Activated CD4-positive, alpha-beta memory T cell treated with anti-CD3 and anti-CD28 coated beads, Interleukin-2, amount 10 ng/mL, durations not matched to agents 7 days and 5 days (primary cell): ENCODE measurements at places on chromosomes 5 and 9. TPM values are rescaled to one million over a fixed set of nuclear protein-coding genes. Genes with fewer than 3 reads are reported as not detected.

C9orf43 gene
- 0.40 TPM for total RNA-seq

XPA gene
- 12.1 TPM for total RNA-seq

DNA sequence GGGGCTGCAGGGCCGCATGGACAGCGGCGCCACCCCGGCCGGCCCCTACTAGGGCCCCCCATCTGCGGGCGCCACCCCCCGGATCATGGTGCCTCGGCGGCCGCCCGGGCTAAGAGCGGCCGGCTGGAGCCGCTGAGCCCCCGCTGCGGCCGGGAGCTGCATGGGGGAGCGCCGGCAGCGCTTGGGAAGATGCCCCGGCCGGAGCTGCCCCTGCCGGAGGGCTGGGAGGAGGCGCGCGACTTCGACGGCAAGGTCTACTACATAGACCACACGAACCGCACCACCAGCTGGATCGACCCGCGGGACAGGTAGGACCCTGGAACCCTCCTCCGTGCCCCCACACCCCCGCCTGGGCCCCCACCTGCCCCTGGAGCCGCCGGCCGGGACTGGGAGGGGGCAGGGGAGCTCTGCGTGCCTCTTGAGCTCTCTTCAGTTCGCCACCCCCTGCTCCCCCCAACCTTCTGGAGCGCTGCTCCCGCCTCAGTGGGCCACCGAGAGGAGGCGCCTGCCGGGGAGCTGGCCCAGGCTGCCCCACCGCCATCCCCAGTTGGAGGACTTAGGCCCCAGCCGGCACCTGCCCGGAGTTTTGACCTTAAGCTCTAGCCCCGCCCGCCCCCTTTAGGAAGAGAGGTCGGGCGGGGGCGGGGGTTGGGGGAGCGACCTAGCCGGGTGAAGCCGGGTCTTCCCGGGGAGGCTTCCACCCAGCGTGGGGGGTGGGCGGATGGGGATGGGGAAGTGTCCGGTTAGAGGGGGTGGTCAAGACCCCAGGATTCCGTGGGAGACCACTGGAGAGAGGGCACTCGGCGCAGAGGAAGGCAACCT is 730 bp downstream of the WWC1 start:
- H3K4me3 ChIP-seq, result no peak overlapping the region
- peaks cover 40% of the 10 kb centered on the region for H3K27me3 ChIP-seq
- no peak overlapping the region for H3K27ac ChIP-seq
- no peak for DNase-seq

GRCh38 chr5:68074048-68074632 is 141.4 kb upstream of the PIK3R1 start:
- no peak overlapping the region for H3K27ac ChIP-seq
- no peaks in the 10 kb centered on the region for H3K36me3 ChIP-seq
- no peaks in the 10 kb centered on the region for H3K27me3 ChIP-seq
- no peak for DNase-seq

DNA sequence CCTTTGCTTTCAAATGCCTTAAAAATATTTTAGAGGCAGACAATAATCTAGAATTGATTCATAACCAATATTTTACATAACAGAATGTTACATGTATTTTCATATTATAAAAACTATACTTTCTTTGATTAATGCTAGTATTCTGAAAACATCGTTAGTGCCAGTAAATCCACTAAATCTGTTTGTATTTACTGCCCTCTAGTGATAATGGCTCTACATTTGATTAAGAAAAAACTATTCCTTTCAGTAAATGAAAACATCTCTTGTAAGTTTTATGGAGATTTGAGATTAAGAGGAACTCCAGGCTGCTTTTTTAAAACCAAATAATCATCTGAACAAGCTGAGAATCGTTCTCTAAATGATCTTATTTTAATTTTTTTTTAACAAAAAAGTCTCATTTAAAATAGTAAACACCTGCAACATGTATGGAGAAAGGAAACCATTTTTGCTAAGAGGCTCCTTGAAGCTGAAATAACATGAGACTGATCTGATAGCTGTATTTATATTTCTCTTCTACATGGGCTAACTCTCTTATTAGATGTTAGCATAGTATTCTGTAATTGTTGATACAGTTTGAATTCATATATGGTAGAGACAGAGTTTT is 424.7 kb downstream of the RAB3C start:
- H3K4me3 ChIP-seq, result no peak overlapping the region
- no peak for DNase-seq

- no peaks in the 10 kb centered on the region for H3K27me3 ChIP-seq
- H3K27ac ChIP-seq, result no peak overlapping the region
- no peak for DNase-seq
- no peaks in the 10 kb centered on the region for H3K36me3 ChIP-seq
- no peaks in the 10 kb centered on the region for H3K4me1 ChIP-seq
These were observed 807.7 kb downstream of the MTRR start for GRCh38 chr5:8676695-8677094.

DNA sequence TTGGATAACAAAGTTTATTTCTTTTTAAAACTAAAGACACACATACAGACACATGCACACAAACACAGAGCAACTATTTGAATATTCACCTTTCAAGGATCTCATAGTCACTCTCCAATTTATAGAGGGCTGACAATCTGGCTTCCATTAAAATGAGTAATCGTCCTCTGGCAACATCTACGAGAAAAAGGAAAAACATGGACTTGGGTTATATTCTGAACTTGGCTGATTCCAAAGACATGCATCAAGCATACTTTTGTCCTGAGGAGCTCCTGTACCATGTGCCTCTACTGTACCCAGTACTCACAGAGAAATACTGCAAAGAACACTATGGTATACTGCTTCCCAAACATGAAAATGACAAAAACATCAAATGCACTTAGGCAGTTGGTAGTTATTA is 15.4 kb downstream of the IARS1 start:
- no peak for DNase-seq
- peaks cover 80% of the 10 kb centered on the region for H3K36me3 ChIP-seq
- H3K4me3 ChIP-seq, result no peak overlapping the region
- H3K27ac ChIP-seq, result peak overlapping the region; percentile 66
- peaks cover 53% of the 10 kb centered on the region for H3K4me1 ChIP-seq

- no peak overlapping the region for H3K4me3 ChIP-seq
- H3K4me1 ChIP-seq, result no peaks in the 10 kb centered on the region
- no peaks in the 10 kb centered on the region for H3K36me3 ChIP-seq
These were observed 694.3 kb downstream of the BRINP1 start for GRCh38 chr9:118674942-118675341.

DNA sequence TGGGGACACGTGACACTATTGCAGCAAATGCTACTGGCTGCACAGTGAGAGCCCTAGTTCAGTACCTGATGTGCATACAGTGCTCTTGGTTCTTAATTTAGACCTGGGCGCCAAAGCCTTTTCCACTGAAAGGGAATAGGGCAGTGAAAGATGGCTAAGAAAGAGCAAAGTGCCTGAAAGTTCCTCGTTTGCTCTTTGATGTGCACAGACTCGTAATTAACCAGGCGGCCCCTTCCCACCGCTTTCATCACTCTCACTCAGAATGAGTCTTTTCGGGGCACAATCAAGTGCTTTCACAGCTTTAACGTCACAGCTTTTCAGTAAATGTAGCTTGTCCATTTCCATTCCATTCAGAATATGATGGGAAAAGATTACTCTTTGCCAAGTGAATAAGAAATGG is 116.6 kb upstream of the ADRA1B start:
- no peak overlapping the region for H3K27ac ChIP-seq
- H3K4me1 ChIP-seq, result no peaks in the 10 kb centered on the region
- H3K4me3 ChIP-seq, result no peak overlapping the region
- DNase-seq, result no peak
- no peaks in the 10 kb centered on the region for H3K36me3 ChIP-seq
- H3K27me3 ChIP-seq, result peaks cover 8% of the 10 kb centered on the region

GRCh38 chr5:152226191-152226590 is 178.9 kb downstream of the NMUR2 start:
- DNase-seq, result no peak
- no peak overlapping the region for H3K4me3 ChIP-seq
- no peaks in the 10 kb centered on the region for H3K4me1 ChIP-seq
- H3K27ac ChIP-seq, result no peak overlapping the region
- no peaks in the 10 kb centered on the region for H3K27me3 ChIP-seq

DNA sequence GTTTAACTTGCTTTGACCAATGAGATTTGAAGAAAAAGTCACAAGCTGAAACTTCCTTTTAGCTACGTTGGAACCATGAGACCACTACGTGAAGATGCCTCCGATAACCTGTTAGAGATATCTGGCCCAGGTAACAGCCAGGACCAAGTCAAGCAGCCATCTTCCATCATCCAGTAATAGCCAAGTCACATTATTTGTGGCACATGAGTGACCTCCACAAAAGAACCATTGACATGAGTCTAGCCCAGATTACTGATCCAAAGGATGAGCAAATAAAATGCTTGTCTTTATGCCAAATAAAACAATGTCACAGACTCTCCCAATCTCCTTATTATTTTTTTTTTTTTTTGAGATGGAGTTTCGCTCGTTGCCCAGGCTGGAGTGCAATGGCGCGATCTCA is 1.6 kb downstream of the DEPDC1B start:
- H3K4me1 ChIP-seq, result peaks cover 32% of the 10 kb centered on the region
- H3K27me3 ChIP-seq, result peaks cover 1% of the 10 kb centered on the region
- peaks cover 23% of the 10 kb centered on the region for H3K36me3 ChIP-seq
